NCI-H460 (cell line): ENCODE measurements at places on chromosomes 4 and X. TPM values are rescaled to one million over a fixed set of nuclear protein-coding genes. Genes with fewer than 3 reads are reported as not detected.

The SERPINA7 gene
- total RNA-seq: not detected in 2 replicates

The DKK2 gene
- total RNA-seq: not detected in 2 replicates

The GAK gene
- 64.4 and 67.2 TPM in 2 replicates for total RNA-seq

The FAM193A gene
- 9.8 and 12.2 TPM in 2 replicates for total RNA-seq

The USP17L18 gene
- not detected in 2 replicates for total RNA-seq

The FHIP1A gene
- 0.10 and 0.12 TPM in 2 replicates for total RNA-seq

The TMEM164 gene
- total RNA-seq: 24.2 and 24.9 TPM in 2 replicates

The SPANXA2 gene
- not detected in 2 replicates for total RNA-seq

The NEXMIF gene
- total RNA-seq: 0.29 and 0.35 TPM in 2 replicates

The AKAP4 gene
- not detected in 2 replicates for total RNA-seq
